ENCODE measurements at places on chromosomes 3 and 15.

GRCh38 chr3:159501029-159501428 is 487.6 kb upstream of the IL12A start:
- DNase-seq = no peak

DNA sequence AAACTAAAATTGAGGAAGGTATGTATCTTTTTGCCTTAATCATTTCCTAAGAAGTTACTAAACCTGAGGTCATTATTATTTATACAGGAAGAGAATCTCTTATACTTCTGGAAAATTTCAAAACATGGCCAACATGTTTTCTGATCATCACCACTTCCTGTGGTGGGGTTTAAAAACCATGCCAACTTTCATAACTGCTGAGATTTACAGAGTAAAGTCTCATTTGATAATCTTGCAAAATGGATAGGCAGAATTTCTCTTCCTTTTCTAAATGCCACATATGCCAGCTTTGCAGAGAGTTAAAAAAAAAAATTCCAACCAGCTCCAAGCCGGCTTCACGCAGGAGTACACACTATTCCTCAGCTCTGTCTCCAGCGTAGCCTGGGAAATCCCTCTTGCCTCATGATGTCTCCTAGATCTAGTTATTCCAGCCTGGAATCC is 124.3 kb upstream of the SPRED1 start:
- DNase-seq = no peak

DNA sequence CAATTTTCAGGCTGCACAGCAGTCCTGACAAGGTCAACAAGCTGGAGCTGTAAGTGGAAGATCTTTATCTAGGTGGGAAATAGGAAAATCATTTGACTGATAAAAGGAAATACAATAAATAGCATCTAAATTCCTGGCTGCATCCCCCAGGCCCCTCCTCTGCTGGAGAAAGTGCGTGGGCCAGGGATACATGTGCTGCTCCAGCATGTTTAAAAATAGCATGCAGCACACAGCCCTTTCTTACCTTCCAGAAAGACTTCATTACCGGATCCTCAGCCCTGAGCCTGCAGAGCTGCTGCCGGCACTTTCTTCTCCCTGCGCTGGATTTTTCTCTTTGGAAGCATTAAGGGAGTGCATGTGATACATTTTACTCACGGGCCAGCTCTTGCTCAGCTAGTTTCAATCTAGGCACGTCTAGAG is 77.3 kb downstream of the HMG20A start:
- DNase-seq = no peak

- DNase-seq = no peak
Observed at GRCh38 chr15:82128401-82129148, 82.8 kb upstream of the MEX3B start.

DNA sequence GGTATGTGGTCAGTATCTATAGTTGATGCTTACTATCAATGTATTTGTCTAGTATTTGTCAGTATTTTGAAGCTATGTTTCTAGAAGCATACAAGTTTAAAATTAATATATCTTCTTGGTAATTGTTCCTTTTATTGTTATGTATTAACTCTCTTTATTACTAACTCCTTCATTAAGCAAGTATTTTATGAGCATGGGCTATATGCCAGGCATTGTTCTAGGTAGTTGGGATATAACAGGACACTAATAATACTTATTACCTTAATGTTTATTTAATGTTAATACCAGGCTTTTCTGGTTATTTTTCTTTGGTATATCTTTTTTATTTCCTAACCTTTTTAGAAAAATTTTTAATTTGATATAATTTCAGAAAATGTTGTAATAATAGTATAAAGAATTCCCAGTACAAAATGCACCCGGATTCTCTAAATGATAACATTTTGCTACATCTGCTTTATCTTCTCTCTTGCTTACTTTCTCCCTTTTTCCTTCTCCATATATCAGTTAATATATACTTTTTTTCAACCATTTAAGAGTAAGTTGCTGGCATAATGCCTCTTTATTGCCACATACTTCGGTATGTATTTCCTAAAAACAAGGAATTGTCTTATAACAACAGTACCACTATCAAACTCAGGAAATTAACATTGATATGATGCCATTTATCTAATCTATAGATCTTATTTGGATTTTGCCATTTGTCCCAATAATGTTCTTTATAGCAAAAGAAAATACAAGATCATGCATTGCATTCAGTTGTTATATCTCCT is 30.9 kb downstream of the LRRC49 start:
- DNase-seq = no peak

DNA sequence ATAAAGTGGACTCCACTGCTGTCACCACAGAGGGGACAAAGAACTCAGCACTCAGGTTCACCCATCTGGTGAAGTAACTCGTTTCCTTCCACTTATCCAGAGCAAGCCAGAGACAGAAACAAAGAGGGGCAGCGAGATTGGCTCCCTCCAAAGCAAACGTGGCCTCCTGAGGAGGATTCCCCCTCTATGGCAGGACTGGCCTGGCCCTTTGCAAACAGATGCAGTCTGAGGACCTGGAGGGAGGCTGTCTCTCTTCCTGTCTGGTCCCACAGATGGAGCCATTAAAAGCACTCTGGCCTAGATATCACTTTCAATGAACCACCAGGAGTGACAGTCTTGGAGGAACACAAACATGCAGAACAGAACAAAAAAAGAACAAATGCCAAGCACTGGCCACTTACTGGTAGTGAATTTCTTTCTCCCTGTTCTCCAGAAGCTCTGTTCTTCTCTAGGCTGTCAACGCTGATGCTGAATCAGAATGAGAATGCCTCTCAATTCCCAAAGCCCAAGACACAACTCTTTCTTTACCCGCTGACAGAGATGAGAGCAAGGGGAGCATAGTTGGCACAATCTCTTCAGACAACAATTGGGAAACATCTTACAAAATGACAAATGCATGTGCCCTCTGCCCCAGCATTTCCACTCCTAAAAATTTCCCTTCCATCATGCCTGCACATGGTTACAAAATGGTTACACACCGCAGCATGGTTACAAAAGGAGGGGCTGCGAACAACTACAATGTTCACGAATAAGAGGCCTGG is 14.3 kb downstream of the KLHL25 start:
- no peak for DNase-seq

DNA sequence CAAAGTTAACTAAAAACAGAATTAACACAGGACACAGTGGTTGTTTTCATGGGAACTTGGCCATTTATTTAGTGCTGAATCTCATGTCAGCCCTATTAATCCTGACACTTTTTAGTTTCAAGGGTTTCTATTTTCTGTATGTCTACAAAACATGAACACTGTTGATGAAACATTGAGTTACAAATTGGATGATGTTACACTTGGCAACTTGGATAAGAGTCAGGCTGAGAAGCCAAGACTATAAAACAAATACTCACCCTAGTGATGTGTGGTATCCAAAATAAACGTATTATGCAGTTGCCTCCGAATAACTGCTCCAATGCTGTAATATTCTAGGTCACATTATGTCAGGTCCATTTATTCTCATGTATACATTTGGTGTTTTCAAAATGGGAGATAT is 349.6 kb downstream of the ZIC1 start:
- no peak for DNase-seq

GRCh38 chr3:31974964-31975363 is 6.1 kb downstream of the OSBPL10 start:
- no peak for DNase-seq

DNA sequence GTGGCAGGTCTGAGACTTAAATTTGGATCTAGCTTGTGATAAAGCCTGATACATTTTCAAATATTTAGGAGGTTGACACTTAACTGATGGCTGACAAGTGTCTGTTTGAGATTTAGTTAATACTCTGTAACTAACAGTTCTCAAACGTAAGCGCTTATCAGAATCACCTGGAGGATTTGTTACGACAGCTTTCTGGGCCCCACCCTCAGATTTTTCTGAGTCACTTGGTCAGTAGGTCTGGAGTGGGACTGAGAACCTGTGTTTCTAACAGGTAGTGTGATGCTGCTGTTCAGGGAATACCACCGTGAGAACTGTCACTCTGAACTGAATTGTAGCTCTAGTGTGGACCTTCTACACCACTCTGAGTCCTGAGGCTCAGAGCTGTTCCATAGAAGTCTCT is 85.5 kb downstream of the CEMIP start:
- DNase-seq = peak; percentile 6

DNA sequence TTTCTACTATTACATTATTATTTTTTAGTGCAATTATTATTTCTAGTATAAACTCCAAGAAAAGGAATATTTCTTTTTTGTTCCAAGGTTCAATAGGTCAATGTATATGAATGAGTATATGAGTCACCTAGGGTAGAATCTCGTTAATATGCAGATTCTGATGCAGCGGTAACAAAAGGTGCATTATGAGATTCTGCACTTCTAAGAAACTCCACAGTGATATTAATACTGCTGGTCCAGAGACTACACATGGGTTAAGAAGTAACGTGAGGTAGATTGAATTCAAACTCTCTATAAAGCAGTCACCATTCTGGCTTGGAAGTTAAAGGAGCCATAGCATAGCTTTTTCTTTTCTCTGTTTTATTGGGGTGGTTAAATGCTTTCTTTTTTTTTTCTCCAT is 596.2 kb upstream of the TBL1XR1 start:
- no peak for DNase-seq

DNA sequence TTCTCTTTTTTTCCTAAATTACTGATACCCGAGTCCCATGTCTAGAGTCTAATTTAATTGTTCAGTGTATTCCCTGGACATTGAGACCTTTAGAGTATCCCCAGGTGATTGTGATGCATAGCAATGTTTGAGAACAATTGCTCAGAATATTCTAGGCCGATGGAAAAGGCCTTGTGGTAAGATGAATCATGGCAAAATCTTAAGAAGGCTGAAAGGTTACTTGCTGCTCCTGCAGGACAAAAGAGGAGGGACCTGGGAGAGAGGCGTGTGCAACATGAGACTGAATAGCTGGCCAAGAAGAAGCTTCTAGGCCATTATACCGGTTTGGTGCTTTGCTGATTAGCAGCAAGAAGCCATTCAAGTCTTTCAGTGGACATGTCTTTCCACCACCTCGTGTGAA is 256.6 kb downstream of the ROBO2 start:
- DNase-seq = no peak

DNA sequence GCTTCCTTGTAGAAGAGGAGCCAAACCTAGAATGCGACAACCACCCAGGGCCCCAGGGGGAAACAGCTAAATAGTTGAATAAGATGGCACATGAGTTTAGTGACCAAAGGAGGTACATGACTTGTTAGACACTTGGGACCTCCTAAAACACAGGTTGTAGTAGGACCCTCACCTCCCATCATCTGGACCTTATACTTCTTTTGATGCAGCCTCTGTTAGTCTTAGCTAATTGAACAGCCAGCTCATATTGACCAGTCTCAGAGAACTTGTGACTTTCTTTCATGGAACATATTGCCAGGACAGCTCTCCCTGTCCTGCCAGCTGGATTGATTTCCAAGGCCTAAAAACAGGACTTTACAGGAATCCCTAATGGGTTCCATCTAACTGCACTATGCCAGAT is 45.0 kb downstream of the SPSB4 start:
- no peak for DNase-seq

- DNase-seq = no peak
Observed at GRCh38 chr3:47491186-47491585, 15.4 kb upstream of the SCAP start.

GRCh38 chr15:74136814-74137536 is 6.6 kb downstream of the ISLR2 start:
- no peak for DNase-seq

DNA sequence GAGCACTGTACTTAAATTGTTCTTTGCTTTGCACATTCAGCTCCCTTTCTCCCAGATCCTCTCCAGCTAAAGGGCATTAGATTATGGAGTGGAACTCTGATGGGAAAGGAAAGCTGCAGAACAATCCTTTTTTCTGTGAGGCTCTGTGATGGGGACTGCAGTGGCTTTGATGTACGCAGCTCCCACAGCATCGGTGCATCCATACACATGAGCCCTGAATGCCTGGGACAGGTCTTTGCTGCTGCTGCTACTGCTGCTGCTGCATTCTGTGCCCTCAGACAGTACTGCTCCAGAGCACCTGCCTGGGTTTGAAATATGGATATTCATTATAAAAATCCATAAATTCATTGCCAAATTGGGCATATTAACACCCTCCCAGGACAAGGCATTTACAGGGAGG is 164.4 kb downstream of the WDR76 start:
- DNase-seq = no peak

GRCh38 chr15:41437448-41437847 is 20.6 kb downstream of the RTF1 start:
- no peak for DNase-seq

DNA sequence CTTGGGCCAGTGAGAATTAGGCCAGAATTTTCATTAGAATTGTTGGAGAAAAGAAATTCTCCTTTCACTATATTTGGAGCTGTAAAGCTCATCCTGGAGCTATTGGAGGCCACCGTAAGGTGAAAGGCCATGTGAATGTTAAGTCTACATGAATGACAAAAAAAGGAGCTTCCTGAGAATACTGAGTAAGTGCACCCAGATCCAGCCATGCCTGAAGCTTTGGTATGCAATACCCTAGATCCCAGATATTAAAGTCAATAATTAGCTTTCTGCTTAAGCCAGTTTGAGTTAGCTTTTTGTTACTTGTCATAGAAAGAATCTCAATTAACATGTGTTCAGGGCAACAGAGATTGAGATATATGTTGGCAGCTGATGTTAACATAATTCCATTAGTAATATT is 172.4 kb downstream of the NR1D2 start:
- no peak for DNase-seq

DNA sequence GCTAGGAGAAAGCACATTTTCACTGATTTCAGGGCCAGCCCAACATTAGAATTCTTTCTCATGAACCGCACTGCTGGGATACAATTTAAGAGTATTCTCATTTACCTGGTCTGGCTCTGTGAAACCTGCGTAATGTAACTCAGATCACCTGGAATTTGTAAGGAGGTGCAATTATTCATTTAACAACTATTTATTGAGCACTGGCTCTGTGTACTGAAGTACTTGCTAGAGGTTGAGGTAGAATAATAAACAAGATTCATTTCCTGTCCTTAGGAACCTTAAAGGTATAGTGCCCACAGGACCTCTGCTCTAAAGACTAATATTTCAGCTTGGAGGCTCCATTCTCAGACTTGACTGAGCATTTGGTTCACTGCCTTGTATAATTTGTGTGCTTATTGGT is 242.2 kb upstream of the ZPLD1 start:
- DNase-seq = no peak

DNA sequence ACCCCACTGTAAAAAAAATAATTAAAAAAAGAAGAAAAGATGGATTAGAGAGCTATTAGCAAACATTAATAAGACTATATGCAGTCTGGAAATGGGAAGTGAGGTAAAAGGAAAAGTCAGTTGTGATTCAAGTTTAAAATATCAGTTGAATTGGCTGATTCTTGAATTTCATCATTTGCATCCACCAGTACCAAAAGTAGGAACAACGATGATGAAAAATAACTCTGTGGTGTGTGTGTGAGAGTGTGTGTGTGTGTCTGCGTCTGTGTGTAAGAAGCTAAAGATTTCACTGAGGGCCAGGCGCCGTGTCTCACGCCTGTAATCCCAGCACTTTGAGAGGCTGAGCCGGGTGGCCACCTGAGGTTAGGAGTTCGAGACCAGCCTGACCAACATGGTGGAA is 56.0 kb upstream of the SLC4A7 start:
- no peak for DNase-seq

DNA sequence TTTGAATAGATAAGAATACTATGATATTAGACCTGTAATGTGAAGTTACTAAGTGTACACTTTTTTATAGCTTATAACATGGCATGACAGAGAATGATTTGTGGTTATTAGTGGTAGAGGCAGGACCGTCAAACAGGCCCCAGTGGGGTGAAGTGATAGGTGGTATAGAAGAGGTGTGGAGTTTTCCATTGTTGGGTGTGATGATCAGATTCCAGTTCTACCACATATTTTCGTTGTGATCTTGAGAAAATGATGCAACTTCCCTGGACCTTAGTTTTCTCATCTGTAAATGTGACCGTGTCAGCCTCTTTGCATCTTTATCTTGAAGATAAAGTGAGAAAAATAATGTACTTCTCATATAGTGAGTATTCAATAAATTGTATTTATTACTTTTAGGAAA is 30.3 kb upstream of the UTS2B start:
- DNase-seq = no peak

Data from aorta (tissue), 5 donors.